DMS79 treated with DMSO at 0.1 percent for 48 hours (cell line): ENCODE measurements at places on chromosomes 4 and X.

- no peak for DNase-seq
Measured at GRCh38 chr4:32564626-32565025, 1844.5 kb downstream of the PCDH7 start.

DNA sequence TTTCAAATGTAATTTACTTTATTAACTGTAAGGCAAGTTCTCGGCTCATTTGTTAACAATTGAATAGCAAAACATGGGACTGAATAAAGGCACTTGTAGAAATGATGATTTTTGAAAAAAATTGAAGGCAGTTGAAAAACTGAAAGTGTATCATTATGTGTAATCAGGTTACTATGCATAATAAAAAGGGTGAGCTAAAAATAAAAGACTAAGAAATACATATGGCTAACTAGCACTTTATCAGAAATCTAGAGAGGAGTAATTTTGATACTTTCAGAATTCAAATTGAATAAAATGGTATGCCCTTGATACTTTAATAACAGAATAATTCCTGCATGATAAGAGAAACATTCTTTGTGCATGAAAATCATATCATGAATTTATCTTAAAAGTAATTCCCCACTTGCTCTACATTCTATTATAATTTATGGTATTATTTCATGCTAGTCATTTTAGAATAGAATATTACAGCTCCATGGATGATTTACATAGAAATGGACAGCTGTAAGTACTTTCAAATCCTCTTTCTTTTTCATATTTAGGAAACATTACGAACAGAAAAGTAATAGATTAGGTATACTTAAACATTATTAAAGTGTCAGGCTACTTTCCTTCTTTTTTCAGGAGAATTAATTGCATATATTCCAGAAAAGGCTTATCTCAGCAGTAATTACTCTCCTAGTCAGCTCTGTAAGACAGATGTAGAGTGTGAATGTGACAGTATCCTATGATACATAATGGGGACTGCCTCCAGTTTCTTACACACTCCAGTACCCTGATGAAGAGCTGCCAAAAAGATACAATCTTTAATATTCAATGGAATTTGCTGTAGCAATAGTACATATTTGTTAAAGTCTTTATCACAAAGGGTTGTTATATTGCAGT lies 697.3 kb downstream of the CCSER1 start:
- no peak for DNase-seq

GRCh38 chr4:153541456-153542096 lies 75.4 kb downstream of the TMEM131L start:
- DNase-seq = no peak

DNA sequence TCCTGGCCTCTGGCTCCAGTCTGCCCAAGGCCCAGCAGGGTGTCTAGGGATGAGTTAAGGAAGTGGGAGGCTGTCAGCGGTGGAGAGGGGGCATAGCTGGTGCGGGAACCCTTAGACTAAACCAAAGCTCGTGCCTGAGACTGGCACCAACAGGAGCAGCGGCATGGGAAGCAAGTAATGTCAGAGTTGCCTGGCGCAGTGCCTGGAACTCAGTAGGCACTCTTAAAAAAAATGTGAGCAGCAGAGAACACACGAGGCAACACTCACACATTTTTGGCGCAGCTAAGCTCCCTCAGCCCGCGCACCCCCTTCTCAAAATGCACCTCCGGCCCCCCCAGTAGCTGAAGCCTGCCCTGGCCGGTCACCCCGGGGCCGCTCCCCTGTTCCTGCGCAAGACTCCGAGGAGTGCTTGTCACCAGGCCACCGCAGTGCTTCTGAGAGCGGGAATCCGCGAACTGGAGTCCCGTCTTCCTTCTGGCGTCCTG lies 583 bp downstream of the GABRE start:
- DNase-seq = peak; percentile 14

GRCh38 chr4:164824581-164824980 lies 52.4 kb upstream of the APELA start:
- no peak for DNase-seq

GRCh38 chr4:79872738-79873137 lies 200.3 kb downstream of the ANTXR2 start:
- no peak for DNase-seq

GRCh38 chr4:18798123-18798522 lies 776.6 kb upstream of the LCORL start:
- DNase-seq = no peak

DNA sequence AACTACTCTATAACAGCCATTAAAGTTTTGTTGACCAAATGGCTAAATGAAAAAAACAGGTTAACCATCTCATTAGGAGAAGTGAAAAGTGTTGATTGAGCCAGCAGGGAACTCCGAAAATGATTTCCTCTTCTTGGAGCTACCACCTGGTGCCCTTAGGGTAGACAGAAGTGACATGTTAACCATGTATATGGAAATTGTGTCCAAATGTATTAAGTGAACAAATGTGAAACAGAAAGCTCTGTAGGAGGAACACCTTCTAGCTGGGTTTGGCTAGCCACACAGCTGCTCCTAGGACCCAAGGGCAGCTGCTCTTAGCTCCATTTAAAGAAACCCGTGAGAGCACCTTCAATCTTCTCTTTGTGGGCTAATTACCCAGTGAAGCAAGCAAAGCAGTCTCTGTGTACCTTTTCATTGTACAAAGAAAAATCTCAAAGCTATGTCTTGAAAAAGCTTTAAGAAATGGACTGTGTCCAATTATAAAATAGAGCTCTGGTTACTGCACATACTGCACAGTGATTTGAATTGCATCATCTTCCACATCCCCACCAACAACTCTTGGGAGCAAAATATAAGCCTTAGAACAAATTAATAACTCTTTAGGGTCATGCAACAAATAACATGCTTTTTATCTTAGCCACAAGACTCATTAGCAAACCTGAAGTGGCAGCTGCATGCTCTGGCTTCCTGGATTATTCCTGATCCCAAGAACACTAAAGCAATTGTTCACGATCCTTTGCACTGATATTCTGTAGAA lies 59.2 kb upstream of the PARM1 start:
- peak; percentile 96 for DNase-seq
